ENCODE measurements at places on chromosomes 16 and 17.

GRCh38 chr17:32276171-32276601, 10.6 kb downstream of the RHBDL3 start:
- DNase-seq, result no peak

DNA sequence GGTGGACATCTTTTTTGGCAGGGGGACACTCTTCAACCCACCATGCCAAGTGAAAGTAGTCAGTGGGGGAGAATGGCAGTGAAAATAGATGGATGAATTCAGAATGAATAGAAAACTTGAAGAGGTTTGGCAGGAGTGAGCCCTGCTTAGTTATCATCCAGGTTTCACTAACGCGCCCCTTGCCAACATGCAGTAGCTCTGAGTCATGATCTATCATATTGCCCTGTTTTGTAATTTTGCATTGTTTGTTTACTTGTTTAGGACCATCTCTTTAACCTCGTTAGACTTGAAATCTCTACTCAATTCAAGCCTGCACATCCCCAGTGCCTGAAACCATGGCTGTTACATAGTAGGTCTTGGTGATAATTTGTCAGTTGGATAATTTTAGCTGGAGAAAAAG, 116.7 kb downstream of the RBFOX1 start:
- no peak for DNase-seq

- no peak for DNase-seq
These were observed 83.7 kb upstream of the LGALS9 start for GRCh38 chr17:27547301-27547683.

- DNase-seq, result no peak
These were observed 820 bp downstream of the GRIN2C start for GRCh38 chr17:74858672-74859458.

GRCh38 chr17:44543213-44543904, 13.9 kb upstream of the FZD2 start:
- peak; percentile 84 for DNase-seq
